ENCODE measurements at places on chromosomes 1 and 21. TPM values are rescaled to one million over a fixed set of nuclear protein-coding genes. Genes with fewer than 3 reads are reported as not detected.

LIN28A gene
- polyA plus RNA-seq = not detected

KCNA10 gene
- not detected for polyA plus RNA-seq

UBE2G2 gene
- 149 TPM for polyA plus RNA-seq

NUP210L gene
- polyA plus RNA-seq = not detected

TEDDM1 gene
- not detected for polyA plus RNA-seq

GLMN gene
- 3.6 TPM for polyA plus RNA-seq

TXNIP gene
- 44.6 TPM for polyA plus RNA-seq

PPFIA4 gene
- 4.4 TPM for polyA plus RNA-seq

CDK11A gene
- polyA plus RNA-seq = 22.0 TPM

FAM43B gene
- not detected for polyA plus RNA-seq

LRRC38 gene
- polyA plus RNA-seq = not detected

- no peak for DNase-seq
Measured at GRCh38 chr1:46027788-46028573, 104.4 kb downstream of the PIK3R3 start.

DNA sequence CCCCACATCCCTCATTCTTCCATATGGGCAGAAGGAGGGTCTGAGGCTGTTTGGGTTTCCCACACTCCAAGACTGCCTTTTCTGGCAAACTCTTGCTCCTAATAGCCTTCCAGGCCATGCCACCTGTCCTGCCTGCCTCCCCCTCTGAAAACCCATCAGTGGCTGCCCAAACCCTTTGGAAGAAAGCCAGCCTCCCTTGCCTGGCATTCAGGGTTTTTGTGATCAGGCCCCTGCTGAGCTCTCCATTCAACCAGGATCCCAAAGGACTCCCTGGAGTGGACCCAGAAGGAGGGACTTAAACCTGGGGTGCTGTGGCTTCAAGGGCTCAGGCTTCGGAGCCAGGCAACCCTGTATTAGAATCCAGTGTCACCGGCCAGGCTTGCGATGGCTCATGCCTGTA is 4.2 kb upstream of the GUCA2A start:
- no peak for DNase-seq

DNA sequence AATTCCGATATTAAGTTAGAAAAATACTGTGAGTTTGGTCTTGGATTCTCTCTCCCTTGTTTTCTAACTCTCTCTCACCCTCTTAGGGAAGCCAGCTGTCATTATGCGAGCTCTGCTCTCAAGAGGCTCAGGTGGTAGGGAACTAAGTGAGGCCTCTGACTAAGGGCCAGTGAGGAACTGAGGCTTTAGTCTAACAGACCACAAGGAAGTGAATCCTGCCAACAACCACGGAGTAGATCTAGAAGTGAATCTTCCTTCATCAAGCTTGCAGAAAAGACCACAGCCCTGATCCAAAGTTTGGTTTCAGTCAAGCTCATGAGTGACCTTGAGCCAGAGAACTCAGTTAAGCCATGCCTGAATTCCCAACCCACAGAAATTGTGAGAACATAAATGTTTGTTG is 180.1 kb upstream of the PRMT6 start:
- no peak for DNase-seq

DNA sequence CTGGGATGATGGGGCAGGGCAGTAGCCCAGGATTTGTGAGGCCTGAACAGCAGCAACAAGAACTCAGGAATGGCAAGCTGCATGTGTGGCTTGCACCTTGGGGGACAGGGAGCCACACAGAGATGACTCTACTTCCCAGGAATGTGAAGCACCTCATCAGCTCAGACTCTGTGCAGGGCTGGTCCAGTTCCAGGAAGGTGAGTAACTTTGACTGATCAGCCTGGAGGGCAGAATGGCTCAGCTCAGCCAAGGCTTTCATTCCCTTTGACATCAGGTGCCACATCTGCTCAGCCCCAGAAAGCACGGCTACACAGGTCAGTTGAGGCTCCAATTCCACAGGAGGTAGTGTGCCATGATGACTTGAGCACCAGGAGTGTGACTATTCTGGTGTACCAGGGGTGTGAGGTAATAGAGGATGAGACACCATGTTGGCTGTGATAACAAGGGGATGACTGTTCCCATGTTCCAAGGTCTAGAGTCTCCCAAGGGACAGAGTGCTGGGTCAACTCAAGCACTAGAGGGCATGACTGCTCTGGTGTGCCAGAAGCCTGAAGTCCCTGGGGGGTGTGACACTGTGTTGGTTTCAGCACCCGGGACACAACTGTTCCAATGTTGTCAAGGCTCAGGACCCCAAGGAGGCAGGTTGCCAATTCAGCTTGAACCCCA is 625.8 kb upstream of the ADGRL2 start:
- no peak for DNase-seq

DNA sequence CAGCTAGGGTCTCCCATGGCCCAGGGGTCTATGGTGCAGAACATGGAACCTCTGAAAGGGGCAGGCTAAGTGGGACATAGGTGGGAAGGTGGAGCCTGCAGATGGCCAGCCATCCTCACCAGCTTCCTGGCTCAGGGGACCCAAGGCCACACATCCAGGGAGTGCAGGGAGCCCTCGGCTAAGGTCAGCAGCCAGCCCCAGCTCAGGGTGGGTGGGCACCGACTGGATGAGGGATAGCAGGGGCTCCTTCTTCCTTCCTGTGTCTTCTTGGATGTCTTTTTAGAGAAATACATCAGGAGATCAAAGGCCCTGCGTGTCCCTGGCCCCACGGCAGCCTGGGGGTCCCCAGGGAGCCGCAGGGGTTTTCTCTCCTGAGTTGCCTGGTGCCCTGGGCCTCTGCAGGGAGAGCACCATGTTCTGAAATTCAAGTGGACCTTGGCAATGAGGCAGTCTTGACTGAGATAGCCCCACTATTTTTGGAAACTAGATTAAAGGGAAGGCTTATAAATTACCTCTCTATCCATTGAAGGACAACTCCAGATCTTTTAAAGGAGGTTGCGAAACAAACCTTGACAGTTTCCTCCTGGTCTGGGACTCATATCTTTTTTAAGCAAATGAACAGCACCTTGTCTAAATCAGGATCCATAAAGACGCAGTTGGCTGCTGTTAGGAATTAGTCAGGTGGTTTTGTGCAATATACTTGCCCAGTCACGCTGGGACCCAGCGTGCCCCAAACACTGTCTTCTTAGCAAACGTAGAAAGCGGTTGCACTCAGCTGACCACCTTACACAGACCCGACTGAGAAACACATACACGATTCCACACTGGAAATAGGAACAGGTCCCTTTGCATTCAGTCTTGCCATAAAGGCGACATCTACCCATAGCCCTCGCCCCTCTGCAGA is 242.3 kb downstream of the TOMM20 start:
- no peak for DNase-seq

DNA sequence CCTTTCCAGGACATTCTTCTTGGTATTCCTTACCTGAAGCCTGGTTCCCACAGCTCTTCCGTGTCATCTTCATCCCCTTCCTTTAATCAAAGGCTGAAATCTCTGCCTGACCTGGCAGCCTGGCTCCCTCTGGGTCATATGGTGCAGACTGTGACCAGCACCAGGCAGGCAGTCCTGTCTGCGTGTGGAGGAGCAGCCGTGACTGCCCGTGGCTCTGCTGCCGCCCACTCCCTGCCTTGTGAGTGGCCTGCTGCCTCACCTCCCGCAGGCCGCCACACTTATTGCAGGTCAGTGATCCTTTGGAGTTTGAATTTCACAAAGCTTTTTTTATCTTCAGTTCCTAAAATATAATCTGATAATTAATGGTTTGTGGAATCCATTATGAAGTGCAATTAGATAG is 36.2 kb upstream of the EPHA8 start:
- DNase-seq = peak; percentile 75

- peak; percentile 72 for DNase-seq
Measured at GRCh38 chr1:4702932-4703331, 48.5 kb downstream of the AJAP1 start.

DNA sequence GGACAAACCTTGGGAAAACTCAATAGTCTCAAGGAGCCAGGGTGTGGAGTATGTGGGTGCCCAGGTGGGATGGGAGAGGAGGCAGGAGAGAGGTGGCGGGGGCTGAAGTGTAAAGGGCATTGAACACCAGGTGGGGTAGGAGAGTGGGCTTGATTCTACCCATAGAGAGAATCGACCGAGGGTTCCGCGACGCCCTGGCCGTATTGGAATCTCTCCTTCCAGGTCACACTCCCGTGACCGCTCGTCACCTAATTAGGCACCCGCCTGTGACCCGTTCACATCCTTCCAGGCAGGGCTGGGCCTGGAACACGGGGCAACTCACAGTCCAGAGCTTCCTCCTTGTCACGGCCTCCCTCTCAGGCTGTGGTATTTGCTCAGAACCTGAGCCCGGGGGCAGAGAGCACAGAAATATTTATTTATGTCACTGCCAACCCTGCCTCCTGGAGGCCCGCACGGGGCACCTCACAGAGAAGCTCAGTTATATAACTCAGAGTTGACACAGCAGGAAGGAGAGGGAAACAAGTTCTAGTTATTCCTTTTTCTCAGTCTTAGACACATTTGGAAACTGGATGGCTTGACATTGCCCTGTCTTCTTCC is 12.0 kb downstream of the NCMAP start:
- DNase-seq = no peak

DNA sequence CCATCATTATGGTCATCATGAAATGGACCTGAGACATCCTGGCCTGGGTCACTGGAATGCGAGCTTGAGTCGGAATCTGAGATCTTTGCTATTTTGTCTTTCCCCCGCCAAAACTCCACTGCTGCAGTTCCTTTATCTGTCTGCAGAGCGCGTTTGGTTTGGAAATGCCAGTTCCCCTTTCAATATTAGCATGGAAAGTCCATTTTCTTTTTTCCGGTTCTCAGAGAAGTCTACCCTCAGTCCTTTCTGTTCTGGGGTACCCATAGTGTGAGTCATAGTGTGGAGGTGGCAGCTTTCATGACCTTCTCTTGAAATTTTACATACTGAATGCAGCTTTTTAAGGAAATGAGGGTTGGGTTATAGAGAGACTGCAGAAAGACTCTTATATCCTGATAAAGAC is 14.6 kb downstream of the CACNA1E start:
- no peak for DNase-seq

DNA sequence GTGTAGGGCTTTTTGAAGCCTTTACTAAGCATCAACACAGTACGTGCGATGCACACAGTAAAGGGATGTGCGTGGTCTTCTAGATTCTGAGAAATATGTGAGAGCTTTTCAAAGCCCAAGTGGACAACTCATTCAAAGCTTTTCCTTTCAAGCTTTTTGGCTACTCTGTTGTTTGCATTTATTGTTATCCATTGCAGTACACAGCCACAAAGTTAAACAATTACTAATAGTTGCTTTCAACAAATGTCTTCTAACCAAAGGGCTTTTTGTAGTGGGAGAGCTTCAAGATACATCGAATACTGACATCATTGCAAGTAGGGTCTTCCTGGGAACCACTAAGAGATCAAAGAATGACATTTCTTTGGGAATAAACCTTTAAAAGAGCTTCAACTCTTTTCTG is 97.9 kb upstream of the ETV3 start:
- DNase-seq = no peak

GRCh38 chr21:38861989-38862683 is 56.4 kb downstream of the ETS2 start:
- DNase-seq = no peak

DNA sequence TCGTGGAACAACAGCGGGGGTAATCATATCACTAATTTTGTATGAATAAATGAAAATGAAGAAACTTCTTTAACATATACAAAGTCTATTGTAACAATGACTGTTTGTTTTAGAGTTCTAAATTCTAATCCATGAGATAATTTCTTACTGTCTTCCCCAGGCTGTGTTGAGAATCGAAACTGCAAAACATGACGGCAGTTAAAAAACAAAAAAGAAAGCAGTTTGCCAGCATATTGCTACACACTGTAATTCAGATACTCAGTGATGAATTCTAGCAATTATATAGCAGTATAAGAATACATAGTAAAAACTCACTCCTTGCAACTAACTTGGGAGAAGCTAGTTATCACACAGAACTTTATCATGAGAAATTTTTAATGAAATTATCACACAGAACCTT is 22.1 kb downstream of the INSL5 start:
- no peak for DNase-seq

- DNase-seq = no peak
Measured at GRCh38 chr1:153389973-153390879, 647 bp downstream of the S100A8 start.

- no peak for DNase-seq
Measured at GRCh38 chr1:12098786-12099185, 35.7 kb downstream of the TNFRSF8 start.

- no peak for DNase-seq
Measured at GRCh38 chr1:180156201-180156600, 1.5 kb downstream of the QSOX1 start.

GRCh38 chr1:54289712-54290233 is 89.8 kb downstream of the MRPL37 start:
- DNase-seq = no peak

DNA sequence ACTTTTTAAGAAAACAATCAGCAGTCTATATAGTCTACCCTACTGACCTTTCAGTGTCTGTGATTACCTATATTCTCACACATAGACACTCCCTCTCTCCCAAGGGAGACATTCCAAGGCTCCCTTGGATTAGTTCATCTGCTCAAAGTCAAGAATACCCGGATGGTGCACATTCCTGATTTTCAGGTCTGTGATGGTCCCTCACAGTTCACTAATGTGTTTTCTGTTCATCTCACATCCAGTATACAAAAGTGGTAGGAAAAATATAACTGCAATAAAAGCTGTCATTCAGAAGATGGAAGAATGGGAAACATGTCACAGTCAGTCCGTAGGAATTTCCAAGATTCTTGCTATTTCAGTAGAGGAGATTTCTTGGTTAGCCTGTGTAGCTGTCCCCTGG is 224.1 kb upstream of the CACYBP start:
- DNase-seq = no peak

- DNase-seq = no peak
Measured at GRCh38 chr1:169572187-169572586, 14.1 kb downstream of the F5 start.

DNA sequence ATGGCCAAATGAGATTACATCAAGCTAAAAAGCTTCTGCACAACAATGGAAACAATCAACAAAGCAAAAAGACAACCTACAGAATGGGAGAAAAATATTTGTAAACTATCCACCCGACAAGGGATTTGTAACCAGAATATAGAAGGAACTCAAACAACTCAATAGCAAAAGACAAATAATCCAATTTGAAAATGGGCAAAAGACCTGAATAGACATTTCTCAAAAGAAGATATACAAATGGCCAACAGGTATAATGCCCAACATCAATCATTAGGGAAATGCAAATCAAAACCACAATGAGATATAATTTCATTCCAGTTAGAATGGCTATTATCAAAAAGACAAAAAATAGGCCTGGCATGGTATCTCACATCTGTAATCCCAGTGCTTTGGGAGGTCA is 140.0 kb downstream of the GLUL start:
- no peak for DNase-seq

DNA sequence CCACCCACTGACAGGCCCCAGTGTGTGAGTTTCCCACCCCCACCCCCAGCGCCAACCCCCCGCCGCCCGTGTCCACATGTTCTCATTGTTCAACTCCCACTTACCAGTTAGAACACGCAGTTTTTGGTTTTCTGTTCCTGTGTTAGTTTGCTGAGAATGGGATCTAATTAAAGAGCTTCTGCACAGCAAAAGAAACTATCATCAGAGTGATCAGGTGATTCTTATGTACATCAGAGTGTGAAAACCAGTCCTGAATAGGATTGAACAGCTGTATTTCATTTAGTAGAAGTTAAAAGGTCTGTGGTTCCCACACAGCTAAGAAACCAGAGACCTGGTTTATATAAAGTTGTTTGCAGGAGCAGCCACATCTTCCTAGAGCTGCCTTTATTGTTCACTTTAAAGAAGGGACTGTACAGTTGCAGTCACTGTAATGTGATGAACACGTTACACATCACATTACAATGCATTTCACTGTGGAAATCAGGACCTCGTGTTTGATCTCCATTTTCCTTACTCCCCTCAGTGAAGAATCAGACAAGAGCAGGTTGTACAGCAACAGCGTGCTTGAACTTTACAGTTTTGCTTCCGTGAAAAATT is 1.2 kb downstream of the GBP6 start:
- DNase-seq = peak; percentile 14
